Ureter (tissue), 1 donor: ENCODE measurements at places on chromosomes 11 and 22. TPM values are rescaled to one million over a fixed set of nuclear protein-coding genes. Genes with fewer than 3 reads are reported as not detected.

Gene OR51B5
- total RNA-seq = 0.99 TPM

- no peak for DNase-seq
These were observed 8.5 kb upstream of the CCDC89 start for GRCh38 chr11:85694385-85694980.

- DNase-seq = peak; percentile 70
These were observed 30.0 kb upstream of the CABP7 start for GRCh38 chr22:29689880-29690213.

- DNase-seq = no peak
These were observed 143.7 kb downstream of the SNX19 start for GRCh38 chr11:130772266-130773227.

Gene C22orf31
- not detected for total RNA-seq

Gene CST6
- total RNA-seq = 1.1 TPM
